HepG2 (cell line): ENCODE measurements at places on chromosomes 7 and 10. TPM values are rescaled to one million over a fixed set of nuclear protein-coding genes. Genes with fewer than 3 reads are reported as not detected.

GRCh38 chr10:32650246-32650655, 204.3 kb downstream of the CCDC7 start:
- H3K27me3 ChIP-seq: no peaks in the 10 kb centered on the region
- H3K4me1 ChIP-seq: no peaks in the 10 kb centered on the region
- no peak overlapping the region for H3K27ac ChIP-seq

DNA sequence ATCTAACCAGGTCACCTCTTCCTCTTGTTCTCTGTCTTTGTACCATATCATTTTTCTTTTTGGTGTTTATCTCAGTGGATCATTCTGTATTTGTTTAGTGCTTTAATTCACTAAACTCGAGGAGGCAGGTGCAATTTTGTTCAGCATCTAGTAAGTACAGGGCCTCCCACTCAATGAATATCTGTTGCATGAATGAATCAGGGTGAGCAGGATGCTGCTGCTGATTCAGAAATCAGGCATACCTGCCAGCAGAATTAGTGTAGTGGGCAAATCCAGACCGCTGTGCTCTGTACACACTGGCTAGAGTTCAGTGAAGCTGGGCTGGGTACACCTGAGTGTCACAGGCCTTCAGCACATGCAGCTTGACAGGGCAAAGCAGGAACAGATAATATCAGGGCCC, 511.9 kb downstream of the SUGCT start:
- DNase-seq: no peak
- no peak overlapping the region for H3K27ac ChIP-seq
- H3K36me3 ChIP-seq: no peaks in the 10 kb centered on the region
- peaks cover 25% of the 10 kb centered on the region for H3K4me1 ChIP-seq

DNA sequence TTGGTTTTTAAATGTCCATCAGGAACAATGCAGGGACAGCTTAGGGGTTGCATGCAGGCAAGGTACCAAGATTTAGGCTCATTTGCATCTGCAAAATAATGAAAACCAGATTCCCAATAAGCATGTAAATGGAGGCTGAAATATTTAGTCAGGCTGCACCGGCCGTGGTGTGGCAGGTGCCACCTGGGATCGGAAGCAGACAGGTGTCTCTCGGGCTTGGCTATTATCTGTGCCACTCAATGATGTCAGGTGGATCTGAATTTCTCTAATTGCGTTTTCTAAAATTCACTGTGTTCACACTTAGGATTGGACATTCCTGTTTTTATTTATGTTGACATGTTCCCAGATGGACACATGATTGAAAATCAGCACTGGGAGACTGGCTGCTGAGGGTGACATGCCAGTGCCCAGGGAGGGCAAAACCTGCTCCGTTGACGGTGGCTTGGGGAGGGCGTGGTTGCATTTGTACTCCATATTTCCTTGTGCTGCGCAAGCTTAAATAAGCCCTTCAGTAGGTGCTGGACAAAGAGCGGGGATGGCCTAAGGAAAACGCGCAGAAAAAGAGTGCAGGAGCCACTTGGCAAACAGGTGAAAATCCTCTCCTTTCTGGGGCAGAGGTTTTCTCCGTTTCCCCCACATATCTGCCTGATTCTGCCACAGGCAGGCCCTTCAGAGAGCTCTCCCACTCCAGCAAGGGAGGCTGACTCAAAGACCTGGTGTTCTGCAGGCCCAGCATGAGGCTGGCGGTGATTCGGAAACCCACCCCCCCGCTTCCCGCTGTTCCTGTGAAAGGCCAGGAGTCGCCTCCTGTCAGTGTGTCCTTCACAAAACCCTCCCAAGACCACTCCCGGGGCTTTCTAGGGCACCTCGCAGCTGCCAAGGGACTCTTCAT, 142.5 kb downstream of the WDR37 start:
- no peak overlapping the region for H3K4me3 ChIP-seq
- no peak overlapping the region for H3K27ac ChIP-seq

DNA sequence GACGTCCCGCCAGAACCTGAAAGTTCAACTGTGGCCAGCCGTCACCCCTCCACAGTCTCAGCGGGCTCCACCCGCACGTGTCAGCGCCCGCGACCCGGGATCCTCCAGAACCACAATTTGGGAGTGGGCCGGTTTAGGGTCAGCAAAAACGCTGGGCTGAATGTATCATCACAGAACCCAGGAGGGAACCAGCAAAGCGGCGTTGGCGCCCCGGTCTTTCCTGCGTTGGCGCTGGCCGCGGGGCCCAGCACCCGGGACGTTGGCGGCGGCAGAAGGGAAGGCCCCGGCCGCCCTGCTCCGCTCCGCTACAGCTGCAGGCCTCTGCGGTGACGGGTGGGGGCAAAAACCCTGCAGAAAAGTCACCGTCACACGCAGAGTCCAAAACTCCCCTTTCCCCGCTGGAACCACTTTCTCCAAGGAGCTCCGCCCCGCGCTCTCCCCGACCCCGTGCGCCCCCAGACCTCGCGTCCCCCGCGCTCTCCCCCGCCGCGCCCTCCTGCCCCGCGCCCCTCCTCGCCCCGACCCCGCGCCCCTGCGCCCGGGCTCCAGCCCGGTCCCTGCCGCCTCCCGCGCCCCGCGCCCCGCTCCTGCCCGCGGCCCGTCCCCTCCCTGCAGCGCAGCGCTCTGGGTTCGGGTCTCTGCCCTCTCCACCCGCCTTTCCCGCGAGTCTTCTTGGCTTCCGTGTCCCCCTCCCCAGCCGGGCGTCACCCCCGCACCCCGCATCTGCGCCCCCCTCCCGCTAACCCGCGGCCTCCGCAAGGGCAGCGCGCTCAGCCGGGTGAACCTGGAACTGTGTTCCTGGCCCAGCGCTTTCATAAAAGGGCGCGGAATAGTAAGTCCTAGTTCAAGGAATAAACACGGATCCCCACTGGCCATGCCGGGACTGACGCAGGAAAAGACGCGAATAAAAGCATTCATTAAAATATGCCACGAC, 24.0 kb upstream of the RNF32 start:
- H3K36me3 ChIP-seq: no peaks in the 10 kb centered on the region
- DNase-seq: peak; percentile 54
- peak overlapping the region; percentile 100 for H3K27ac ChIP-seq
- H3K4me3 ChIP-seq: peak overlapping the region; percentile 72

DNA sequence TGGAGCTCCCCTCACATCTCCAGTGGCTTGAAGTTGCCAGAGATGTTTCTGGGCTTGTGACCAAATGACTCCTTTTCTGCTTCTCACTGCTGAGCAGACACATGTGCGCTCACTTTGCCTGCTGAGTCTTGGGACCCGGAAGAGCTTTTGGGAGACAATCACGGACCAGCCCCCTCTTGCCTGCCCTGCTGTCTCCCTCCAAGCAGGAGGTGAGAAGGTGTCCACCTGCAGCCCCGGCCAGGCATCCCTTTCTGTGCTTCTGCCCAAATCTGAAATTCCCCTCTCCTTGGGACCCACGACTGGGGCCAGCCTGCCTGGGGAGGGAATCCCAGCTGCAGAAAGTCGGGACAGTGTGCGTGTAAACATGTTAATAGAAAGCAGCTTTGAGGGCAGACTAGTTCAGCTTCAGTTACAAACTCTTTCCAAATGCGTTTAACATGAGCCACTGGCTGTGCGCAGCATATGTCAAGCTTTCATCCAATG, 31.7 kb downstream of the HTRA1 start:
- H3K4me3 ChIP-seq: no peak overlapping the region
- H3K4me1 ChIP-seq: no peaks in the 10 kb centered on the region
- no peak overlapping the region for H3K27ac ChIP-seq

- no peaks in the 10 kb centered on the region for H3K36me3 ChIP-seq
- DNase-seq: no peak
- no peaks in the 10 kb centered on the region for H3K27me3 ChIP-seq
- H3K4me3 ChIP-seq: no peak overlapping the region
Measured at GRCh38 chr7:36840904-36841303, 116.6 kb upstream of the AOAH start.

GRCh38 chr7:37234334-37234733, 214.3 kb downstream of the ELMO1 start:
- peaks cover 3% of the 10 kb centered on the region; the same call in 1 of the 3 replicates for H3K27me3 ChIP-seq
- no peaks in the 10 kb centered on the region for H3K36me3 ChIP-seq
- no peaks in the 10 kb centered on the region for H3K4me1 ChIP-seq
- H3K27ac ChIP-seq: no peak overlapping the region
- no peak overlapping the region for H3K4me3 ChIP-seq
- no peak for DNase-seq

DNA sequence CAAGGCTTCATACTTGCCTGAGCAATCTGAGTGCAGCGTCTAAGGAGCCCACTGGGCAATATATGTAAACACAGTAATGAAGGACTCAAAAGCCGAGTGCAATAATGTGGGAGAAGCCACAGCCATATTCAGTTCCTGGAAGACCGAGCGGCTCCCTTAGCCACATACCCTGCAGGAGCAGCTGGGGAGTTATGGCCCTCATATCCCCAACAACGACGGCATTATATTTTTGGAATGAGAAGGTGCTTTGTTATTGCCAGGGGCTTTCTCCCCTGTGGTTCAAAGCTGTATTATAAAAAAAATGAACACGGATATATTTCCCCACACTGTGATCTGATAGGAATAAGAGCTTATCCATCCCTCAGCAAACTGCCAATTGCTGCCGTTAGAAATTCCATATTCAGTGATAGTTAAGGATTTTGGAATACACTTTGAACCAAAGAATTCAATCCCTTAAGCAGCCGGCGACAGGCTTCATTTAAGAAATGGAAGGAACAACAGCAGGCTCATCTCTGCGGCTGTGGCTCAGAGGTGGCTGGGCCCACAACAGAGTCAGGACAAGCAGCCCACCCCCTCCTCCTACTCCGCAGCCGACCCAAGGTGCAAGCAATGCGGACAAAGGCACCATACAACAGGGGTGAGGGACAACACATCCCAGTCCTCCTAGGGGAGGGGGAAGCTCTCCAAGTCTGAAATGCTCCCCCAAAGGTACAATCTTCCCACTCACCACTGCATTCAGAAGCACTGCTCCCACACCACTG, 77.2 kb downstream of the TNS3 start:
- H3K4me1 ChIP-seq: peaks cover 67% of the 10 kb centered on the region
- H3K36me3 ChIP-seq: peaks cover 72% of the 10 kb centered on the region
- H3K4me3 ChIP-seq: no peak overlapping the region
- DNase-seq: no peak
- no peaks in the 10 kb centered on the region for H3K27me3 ChIP-seq
- H3K27ac ChIP-seq: no peak overlapping the region

GRCh38 chr7:48296966-48297365, 125.7 kb downstream of the ABCA13 start:
- 0 out of 3 replicates have a peak, but pooled peaks cover 3% of the 10 kb centered on the region for H3K27me3 ChIP-seq
- DNase-seq: no peak
- no peak overlapping the region for H3K27ac ChIP-seq
- no peaks in the 10 kb centered on the region for H3K36me3 ChIP-seq
- no peak overlapping the region for H3K4me3 ChIP-seq

DNA sequence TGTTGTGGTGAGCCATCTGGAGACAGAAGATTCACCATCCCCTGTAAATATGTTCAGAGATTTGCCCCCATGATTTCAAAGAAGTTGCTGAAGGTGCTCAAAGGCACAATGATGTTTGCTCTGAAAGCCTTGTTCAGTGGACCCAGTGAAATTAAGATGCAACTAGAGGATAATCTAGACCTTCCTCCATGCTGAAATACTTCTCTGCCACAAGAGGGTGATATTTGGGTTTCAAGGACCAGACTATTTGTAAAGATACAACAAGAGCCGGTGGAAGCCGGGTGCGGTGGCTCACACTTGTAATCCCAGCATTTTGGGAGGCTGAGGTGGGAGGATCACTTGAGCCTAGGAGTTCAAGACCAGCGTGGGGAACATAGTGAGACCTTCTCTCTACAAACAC, 13.5 kb upstream of the MSRB2 start:
- H3K27ac ChIP-seq: no peak overlapping the region
- H3K36me3 ChIP-seq: no peaks in the 10 kb centered on the region
- H3K4me1 ChIP-seq: no peaks in the 10 kb centered on the region
- DNase-seq: peak; percentile 23
- H3K27me3 ChIP-seq: peaks cover 23% of the 10 kb centered on the region; the same call in 2 of the 3 replicates

DNA sequence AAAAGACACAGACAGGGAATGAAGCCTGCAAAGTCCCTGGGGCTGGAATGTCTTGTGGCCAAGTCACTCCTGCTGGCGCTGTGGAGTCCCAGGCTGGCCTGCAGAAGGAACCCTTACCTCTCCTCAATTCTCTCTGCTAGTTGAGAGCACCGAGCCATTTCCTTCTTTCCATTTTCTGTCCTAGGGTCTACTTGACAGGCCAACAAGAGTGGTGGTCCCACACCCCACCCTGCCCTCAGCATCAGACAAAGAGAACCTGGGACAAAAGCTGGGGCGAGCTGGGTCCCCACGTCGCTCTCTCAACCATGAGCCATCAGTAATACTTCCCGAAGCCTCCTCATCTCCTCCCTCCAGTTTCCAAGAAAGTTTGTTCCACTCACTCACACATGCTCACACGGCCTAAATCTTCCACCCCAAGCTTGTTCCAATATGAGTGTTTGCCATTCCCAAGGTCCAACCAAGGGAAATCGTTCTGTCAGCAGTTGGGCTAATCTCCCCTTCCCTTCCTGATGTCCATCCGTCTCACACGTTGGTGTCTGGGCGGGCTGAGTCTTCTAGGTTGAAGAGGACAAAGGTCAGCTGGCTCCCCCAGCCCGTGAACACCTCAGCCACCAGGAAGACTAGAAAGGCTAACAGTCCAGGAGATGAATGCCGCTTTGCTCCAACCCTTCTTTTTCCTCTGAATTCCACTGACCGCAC, 44.3 kb downstream of the CLEC2L start:
- H3K36me3 ChIP-seq: peaks cover 3% of the 10 kb centered on the region
- H3K4me1 ChIP-seq: peaks cover 38% of the 10 kb centered on the region
- no peaks in the 10 kb centered on the region for H3K27me3 ChIP-seq
- no peak for DNase-seq
- H3K4me3 ChIP-seq: no peak overlapping the region
- H3K27ac ChIP-seq: no peak overlapping the region

DNA sequence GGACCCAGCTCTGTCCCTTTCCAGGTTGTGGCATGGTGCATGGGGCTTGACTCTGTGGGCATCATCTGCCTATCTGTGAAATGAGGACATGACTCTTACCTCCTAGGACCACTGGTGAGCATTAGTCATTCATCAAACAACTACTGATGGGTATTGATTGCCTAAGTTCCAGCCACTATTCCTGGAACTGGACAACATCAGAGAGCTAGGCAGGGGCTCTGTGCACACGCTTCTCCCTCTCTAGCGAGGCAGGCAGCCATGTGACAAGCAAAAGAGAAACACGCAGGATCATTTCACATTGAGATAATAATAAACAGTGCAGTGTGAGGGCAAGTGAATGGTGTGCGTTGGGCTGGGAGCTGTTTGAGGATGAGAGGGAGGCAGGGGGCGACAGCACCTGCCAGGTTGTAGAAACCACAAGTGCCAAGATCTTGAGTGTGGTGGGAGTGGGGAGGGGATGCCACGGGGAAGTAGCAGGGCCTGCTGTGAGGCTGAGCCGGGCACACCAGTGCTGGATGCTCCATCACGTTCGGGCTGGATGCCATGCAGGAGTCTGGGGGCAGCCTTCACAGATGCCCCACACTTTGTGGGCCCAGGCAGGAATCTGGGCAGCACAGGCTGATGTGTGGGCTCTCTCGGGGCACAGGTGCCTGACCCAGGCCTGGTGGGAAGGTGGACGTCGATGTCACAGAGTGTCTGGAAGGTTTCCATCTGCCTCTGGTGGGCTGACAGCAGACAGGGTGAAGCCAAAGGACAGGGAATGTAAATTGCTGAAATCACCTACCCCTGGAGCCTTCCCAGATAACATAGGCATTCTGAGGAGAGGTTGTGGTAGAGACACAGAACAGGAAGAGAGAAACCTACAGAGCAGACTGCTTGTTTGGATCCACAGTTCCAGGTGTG, 405.5 kb downstream of the RPS24 start:
- peak overlapping the region; percentile 60 for H3K27ac ChIP-seq
- DNase-seq: peak; percentile 76
- peaks cover 70% of the 10 kb centered on the region for H3K4me1 ChIP-seq
- no peaks in the 10 kb centered on the region for H3K27me3 ChIP-seq

The CHAT gene
- not detected in 2 replicates for total RNA-seq

The LRIT1 gene
- total RNA-seq: not detected in 2 replicates

The DLX5 gene
- total RNA-seq: not detected in 2 replicates

The CTAGE8 gene
- not detected in 2 replicates for total RNA-seq

The CDC123 gene
- total RNA-seq: 153 and 217 TPM in 2 replicates

The RBP3 gene
- not detected in 2 replicates for total RNA-seq
